Activated CD8-positive, alpha-beta T cell treated with anti-CD3 and anti-CD28 coated beads for 36 hours (primary cell): ENCODE measurements at places on chromosomes 3 and 15.

- DNase-seq = peak; percentile 52
Observed at GRCh38 chr15:98952381-98952803, 55.2 kb downstream of the PGPEP1L start.

DNA sequence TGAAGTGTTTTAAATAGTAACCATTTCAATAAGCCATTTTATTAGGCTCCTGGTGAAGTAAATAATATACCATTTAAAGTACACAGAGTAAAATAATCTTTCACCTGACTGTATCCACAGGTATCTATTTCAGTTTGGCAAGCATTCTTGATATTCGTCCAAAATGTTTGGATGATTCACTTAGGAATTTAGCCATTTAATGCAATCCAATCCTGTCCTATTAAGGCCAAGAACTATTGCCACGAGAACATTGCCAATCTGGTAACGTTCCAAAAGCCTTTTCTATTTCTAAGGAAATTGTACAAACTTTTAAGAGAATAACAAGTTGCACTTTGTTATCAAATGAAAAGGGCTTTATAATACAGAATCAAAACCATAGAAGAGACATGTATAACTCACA, 209.8 kb upstream of the THRB start:
- no peak for DNase-seq

DNA sequence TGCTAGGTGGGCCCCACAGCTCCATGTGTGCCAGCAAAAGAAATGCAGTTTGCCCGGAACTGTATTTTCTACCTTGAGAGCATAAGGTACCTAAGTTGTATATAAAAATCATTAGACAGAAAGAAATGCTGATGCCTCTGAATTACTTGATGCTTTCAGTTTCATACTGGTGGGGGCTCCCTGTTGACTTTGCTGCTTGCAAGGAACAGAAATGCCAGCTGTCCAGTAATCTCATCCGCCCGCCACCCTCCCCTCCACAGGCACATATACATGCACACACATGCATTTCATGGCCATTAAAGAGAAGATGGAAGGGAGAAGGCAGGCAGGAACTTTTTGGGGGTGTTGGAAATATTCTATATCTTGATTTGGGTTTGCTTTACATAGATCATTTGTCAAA, 38.4 kb downstream of the LIMD1 start:
- DNase-seq = no peak

DNA sequence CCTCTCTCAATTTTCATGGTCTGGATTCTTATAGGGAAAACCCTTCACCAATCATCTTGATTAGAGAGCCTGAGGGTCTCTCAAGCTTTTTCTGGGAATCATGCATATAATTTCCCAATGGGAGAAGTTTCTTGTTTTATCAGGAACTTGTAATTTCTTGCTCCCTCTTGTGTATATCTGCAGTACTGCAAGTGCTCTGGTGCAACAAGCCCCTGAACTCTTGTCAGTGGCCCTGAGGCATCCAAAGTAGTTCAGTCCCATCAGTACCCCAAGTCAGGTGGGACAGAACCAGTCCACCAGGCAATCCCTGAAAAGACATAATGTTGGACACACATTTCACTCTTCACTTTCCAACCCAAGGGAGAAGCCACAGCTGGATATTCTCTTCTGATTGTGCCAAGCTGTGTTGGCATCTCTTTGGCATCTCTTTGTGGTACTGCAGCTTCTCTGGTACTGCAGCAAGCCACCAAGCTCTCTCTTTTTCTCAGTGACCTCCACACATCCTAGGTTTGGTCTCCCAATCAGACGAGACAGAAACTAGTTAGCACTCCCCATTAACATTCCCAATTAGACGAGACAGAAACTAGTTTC, 214.5 kb downstream of the ZIC4 start:
- peak; percentile 2 for DNase-seq

DNA sequence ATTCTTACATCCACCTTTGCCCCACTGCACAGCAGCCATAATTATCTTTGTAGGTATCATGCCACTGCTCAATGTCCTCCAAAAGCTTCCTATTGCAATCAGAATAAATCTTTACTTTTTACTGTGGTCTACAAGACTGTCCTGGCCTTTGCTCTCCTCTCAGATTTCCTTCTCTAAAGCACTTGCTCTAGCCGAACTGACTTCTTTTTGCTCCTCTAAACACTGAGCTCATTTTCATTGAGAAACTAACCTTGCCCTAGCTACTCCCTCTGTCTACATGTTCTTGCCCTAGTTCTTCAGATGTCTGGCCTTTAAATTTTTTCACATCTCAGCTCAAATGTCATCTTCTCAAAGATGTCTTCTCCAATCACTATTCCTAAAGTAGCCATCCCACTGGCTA, 342.8 kb downstream of the TBC1D5 start:
- DNase-seq = no peak

DNA sequence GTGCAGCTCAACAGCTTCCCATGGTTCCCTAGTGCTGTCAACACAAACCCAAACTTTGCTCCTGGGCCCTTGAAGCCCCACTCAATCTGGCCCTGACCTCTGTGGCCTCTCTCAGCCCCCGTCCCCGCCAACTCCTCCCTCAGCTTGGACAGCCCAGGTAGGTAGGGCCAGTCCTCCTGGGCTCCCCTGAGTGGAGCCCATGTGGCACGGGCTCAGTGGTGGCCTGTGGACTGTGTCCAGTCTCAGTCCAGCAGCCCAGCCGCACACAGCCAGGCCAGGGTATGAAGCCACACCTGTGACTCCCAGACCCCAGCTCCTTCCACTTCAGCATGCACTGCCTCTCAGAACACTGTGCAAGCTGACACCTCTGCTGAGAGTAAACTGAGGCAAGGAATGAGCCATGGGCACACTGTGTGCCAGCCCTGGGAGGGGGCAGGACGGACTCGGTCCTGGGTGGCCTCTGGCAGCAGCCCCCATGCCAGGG, 11.5 kb downstream of the PLXND1 start:
- no peak for DNase-seq

- no peak for DNase-seq
Observed at GRCh38 chr3:38623539-38623938, 25.9 kb downstream of the SCN5A start.

DNA sequence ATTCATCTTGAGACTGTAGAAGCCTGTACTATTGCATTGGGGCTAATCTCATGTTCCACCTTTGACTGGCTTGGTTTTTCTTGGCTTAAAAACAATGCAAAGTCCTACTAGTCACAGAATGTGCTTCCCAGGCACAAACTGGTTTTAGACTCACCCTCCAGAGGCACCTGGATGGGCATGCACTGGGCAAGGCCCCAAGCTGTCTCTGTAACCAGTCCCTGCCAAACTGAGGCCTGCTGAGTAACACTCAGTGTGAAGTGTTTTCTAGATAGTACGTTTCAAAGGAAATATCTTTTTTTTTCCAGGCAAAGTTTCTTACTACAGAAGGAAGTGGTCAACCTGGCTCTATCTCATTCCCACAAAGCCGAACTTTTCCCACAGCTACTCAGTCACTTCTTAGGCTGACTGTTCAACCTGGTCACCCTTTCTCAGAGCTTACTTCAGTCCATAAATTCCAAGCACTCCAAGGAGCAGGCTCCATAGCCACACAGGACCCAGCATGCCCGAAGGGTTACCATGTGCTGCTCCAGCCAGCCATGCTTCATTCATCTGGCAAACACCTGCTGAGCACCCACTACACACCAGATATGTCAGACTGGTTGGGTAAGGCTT, 57.4 kb downstream of the NPTN start:
- no peak for DNase-seq

GRCh38 chr3:31485196-31485595, 47.5 kb upstream of the STT3B start:
- DNase-seq = no peak

DNA sequence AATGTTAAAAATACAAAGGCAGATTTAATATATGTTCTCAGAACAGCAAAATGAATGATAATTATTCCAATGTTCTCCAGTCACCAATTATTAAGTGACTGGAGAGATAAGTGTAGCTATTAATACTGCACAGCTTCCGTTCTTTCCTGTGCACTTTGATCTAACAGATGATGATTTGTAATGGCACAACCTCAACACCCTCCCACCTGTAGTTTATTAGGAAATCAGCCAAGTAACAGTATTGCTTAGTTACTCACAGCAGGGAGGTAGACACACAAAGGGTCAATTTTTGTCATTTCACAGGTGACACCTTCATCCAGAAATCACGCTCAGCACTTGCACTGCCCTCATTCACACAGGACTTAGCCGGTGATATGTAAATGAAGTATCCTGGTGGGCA, 688.1 kb downstream of the EPHA3 start:
- no peak for DNase-seq

GRCh38 chr3:138960417-138960852, 13.4 kb downstream of the FOXL2NB start:
- no peak for DNase-seq

DNA sequence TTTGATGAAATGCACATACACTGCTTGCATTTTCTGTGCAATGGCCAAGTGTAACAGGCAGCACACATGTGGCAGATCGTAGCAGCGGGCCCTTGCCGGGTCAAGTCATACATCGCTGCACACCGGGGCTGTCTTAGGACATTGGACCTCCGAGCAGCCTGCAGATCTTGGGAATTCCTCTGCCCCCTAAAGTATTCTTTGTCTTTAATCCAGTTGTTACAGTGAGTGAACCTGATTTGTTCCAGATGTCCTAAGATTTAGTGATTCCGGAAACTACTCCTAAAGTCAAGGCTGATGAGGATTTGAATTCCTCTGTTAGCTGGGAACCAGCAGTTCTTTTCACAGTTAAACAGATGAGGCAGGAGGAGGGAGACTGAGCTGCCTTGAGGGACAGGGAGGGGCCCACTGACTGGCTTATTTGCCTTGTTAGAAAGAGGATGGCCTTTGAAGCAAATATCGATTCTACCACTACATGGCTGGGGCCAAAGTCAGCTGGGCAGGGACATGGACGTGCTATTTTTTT, 190.7 kb upstream of the CTDSPL start:
- no peak for DNase-seq
